ENCODE measurements at places on chromosomes 12 and 14.

DNA sequence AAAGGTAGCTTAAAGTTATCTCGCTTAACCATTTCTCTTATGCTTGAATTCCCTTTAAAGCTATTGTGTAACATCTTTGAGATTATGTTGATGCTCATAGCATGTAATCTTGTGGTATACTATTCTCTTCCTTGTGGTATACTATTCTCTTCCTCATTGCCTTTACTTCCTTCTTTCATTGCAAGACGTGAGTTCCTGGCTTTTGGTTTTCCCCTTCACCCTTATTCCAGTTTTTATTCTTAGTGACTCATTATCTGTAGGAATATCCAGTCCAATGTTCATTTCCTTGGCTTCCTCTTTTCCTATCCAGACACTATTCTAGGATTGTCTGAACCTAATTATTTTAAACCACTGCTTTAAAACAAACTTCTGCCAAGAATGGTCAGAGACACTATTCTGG lies 564.0 kb downstream of the CCER1 start:
- DNase-seq = no peak

GRCh38 chr14:88352698-88353097 lies 29.6 kb upstream of the KCNK10 start:
- DNase-seq = no peak

- DNase-seq = no peak
Observed at GRCh38 chr14:74984236-74985027, 18.3 kb upstream of the EIF2B2 start.

- no peak for DNase-seq
Observed at GRCh38 chr12:32270818-32271710, 128.3 kb upstream of the FGD4 start.

DNA sequence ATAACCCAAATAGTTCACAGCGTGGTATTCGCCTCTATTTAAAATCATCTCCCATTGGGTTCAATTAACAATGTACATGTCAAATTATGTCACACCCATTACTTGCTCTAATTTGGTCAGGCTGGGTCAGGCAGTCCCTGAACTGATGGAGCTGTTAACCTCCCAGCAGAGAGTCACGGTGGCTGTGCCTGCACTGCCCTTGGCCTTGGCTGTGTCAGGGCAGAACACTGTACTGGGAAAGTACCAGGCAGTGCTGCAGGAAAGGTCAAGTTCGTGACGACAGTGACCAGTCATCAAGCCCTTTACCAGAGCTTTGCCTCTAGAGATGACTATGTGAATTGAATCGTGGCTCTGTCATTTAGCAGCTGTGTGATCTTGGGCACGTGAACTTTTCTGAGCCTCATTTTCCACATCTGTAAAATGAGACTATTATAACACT lies 100.0 kb downstream of the ARF6 start:
- peak; percentile 11 for DNase-seq

DNA sequence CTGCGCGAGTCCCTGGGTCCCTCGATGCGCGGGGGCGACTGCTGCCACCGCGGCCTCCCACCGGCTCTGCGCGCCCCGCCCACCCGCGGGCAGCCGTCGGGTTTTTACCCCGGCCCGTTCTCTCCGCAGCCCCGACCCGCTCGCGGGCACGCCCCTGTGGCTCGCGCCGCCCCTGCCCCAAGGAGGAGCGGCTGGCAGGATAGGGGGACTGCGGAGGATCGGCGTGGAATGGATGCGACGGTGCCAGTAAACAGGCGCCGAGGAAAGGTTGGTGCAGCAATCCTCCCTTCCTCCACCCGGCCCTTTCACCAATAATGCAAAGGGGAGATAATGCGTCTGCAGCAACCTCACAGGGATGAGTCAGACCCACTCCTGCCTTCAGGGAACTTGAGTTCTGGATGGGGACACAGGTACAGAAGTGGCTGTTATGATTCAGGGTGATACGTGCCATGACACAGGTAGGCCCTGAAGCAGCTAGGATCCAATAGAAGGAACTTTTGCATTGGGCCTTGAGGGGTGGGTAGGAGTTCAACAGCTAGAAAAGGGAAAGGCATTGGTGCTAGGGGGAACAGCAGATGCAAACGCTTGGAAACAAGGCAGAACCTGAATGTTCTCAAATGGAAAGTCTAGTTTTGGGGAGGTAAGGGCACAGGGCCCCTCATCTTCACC lies 554 bp upstream of the DEGS2 start:
- DNase-seq = no peak

- DNase-seq = no peak
Observed at GRCh38 chr12:18752280-18752920, 14.5 kb downstream of the CAPZA3 start.

- no peak for DNase-seq
Observed at GRCh38 chr12:130955238-130955816, 1.6 kb downstream of the ADGRD1 start.

DNA sequence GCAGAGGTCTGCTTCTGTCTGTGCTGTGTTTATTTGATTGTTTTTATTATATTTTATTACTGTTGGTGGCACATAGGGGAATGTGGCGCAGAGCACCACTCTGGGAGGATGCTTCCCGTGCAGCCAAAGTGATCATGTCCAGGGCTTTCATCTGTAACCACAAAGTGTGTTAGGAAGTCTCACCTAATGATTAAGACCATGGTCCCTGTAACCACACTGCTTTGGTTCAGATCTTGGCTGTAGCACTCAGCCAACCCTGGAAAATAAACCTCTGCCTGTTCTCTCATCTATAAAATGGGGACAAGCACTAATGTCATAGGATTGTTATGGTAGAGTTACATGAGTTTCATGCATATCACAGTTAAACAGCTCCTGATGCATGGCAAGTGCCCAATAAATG lies 1.9 kb downstream of the RESF1 start:
- DNase-seq = no peak

DNA sequence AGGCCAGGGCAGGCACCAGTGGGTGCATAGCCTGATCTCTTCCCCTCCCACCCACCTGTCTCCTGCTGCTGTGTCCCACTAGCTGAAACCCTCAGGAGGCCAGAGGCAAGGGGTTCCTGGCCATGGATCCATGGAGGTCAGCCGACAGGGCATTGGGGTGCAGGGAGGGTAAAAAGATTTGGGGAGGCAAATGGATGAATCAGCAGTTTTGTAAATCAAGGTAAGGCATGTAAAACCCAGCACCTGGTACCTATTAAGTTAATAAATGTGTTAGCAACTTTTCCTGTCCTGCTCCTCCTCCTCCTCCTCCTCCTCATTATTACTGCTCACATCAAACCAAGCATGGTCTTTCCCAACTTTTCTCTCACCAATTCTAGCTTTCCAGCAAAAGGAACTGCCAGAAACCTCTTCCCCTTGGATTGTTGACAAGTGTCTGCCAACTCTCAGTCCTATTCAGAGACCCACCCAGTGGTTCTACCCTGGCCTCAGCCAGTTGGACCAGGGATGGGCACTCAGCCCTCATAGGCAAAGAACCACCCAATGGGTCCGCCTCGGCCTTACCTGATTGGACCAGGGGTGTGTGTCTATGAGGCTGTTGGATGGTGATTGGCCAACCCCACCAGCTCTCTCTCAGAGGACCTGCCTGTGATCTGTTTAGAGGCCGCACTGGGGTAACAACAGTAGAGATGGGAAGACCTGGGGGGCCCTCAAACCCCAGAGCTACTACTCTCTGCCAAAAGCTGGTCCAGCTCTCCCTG lies 155.7 kb upstream of the GSC start:
- no peak for DNase-seq

GRCh38 chr12:80415466-80415865 lies 28.6 kb upstream of the PTPRQ start:
- DNase-seq = no peak

- DNase-seq = no peak
Observed at GRCh38 chr12:87376722-87377121, 652.5 kb downstream of the C12orf50 start.

- no peak for DNase-seq
Observed at GRCh38 chr14:96309133-96309895, 53.3 kb downstream of the BDKRB1 start.

DNA sequence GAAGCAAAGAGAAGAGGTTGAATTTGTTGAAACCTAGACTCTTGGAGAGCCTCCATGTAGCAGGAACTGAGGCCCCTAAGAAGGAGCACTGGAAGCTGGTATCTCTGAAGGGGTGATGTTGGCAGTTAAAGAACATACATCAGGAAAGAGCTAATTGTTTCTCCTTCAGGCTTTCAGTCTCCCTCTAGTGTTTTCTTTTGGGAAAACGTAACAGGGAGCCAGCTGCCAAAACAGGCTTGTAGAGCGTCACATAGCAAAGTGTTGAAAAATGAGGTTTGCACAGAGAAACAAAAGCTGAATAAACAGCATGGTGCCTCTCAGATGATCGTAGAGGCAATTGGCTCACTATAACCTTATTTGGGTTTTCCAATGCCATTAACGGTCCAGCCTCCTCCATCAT lies 46.9 kb upstream of the CAND1 start:
- DNase-seq = no peak

- DNase-seq = no peak
Observed at GRCh38 chr14:101505236-101505970, 55.9 kb upstream of the DIO3 start.

DNA sequence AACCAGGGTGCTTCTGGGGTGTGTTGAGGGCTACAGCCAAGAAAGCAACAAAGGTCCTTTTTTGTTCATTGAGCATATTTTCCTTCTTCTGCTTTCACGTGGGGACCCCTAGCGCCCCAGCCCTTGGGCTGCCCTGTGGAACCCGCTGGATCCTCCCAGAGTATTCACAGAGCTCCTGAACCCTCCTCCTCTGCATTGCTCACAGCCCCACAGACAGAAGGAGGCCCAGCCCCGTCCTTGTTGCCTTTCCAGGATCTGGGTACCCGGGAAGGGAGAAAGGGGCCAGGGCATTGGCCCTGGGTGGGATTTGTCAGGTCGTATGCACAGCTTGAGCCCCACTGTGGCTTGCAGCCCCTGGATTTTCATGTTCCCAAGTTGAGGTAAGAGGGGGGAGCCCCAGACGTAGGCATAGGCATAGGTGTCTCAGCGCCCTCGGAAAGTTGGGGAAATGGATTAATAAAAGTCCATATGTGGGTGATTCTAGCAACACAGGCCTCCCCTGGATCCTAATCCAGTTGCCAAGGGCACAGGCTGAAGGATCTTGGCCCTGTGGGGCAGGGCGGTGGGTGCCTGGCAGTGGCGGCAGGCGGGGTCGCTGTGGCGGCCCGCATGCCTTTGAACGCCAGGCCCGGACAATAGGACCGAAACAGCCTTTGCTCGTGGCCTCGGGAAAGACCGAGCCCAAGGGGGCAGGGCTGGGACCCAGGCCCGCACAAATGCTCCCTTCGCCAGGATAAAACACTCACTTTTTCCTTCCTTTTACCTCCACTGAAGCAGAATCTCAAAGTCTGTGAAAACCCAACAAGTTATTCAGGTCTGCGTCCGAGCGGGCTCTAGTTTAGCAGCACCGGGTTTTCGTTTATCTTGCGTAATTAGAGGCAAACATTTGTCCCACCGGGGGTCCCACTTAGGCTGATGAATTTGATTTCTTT lies 3.0 kb upstream of the HOXC10 start:
- DNase-seq = no peak

DNA sequence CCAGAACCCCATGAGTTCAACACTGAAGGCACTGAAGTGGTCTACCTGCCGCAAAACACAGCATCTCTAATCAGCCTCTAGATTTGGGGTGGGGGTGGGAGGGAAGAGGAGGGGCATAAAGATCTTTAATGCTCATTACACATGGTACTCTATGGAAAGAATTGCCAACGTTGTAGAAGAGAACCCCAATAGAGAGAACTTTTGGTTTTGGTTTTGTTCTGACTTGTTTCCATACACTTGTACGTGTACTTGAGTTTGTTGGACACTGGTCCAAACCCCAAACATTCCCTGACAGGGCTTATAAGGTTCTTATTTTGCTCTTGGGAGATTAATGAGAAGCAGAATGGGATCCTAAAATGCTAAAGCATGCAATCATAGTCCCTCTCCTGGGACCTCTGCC lies 31.0 kb downstream of the GNPTAB start:
- no peak for DNase-seq

DNA sequence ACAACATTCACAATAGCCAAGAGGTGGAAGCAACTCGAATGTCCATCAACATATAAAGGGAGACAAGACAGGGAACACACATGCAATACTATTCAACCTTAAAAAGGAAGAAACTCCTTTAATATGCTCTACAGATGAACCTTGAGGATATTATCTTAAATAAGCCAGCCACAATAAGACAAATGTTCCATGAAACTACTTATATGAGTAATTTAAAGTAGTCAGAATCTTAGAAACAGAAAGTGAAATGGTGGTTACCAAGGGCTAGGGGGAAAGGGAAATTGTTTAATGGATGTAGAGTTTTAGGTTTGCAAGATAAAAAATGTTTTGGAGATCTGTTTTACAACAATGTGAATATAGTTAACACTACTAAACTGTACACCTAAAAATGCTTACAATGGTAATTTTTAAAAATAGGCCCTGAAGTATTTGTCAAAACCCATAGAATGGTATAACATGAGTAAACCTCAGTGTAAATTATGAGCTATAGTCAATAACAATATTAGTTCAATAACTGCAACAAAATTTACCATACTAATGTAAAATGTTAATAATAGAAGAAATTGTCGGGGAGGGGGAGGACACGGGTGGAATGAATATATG lies 71.1 kb downstream of the EGLN3 start:
- no peak for DNase-seq

DNA sequence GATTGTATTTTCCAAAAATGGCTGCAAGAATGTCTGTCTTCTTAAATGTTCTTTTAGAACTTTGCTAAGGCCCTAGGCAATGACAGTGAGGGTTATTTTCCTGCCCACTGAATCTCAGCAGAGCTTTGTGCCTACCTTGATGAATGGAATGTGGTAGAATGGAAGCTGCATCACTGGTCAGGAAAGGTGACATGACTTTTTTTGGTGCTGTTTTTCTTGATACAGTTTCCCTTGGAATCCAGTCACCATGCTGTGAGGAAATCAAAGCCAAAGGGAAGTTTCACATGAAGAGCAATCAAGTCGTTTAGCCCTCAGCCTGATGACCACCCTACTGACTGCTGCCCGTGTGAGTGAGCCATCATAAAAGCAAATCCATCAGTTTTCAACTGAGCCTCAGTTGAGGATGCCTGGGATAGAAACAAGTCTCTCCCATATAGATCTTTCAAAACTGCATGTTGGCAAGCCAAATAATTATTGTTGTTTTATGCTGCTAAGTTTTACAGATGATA lies 886.0 kb upstream of the FBXO33 start:
- DNase-seq = no peak
